ENCODE measurements at places on chromosomes 12 and 14.
A peak's percentile ranks its signal among the peaks of the same experiment; 100 is the strongest.

DNA sequence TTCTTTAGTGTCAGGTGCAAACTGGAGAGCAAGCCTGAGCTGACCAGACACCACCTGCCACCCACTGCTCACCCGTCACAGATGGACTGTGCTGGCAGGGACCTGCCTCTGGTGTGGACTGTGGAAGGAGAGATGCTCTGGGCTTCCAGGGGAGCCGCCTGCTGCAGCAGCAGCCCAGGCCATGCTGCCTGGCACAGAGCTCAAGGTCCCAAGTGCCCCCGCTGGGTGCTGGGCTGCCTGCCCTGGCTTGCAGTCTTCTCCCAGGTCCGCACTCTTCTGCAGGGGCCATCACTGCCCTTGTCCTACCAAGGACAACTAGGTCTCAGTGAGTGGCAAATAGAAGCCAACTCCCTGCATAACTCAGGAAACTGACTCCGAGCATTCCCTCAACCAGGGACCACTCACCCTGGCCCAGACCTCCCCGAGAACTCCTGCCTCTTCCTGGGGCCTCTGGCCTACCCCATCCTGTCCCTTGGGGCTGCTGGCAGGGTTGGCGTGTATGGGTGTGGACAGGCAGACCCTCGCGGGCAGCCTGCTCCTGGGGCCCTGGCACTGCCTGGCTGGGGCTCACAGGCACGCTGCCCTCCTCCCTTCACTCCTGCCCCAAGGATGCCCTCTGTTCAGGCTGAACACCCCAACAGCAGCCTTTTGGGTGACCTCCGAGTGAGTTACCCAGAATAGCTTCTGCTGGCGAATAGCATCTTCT lies 9.3 kb downstream of the AMN start:
- DNase-seq: no peak

DNA sequence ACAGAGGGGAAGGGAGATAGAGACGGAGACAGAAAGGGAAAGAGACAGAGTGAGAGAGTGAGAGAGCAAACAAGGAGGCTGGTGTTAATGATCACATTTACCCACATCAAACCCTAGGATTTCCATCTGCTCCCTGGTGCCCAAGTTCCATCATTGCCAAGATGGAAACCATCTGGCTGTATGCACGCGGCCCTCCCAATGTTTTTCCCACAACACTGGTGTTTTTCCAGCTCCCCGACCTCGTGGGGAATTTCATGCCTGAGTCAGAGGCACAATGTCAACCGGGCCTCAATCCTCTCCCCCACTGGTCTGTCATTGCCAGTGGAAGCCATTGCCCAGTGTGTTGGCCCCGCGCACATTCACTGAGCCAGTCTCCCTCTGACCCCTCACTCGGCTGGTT lies 19.9 kb upstream of the BDKRB2 start:
- DNase-seq: no peak

DNA sequence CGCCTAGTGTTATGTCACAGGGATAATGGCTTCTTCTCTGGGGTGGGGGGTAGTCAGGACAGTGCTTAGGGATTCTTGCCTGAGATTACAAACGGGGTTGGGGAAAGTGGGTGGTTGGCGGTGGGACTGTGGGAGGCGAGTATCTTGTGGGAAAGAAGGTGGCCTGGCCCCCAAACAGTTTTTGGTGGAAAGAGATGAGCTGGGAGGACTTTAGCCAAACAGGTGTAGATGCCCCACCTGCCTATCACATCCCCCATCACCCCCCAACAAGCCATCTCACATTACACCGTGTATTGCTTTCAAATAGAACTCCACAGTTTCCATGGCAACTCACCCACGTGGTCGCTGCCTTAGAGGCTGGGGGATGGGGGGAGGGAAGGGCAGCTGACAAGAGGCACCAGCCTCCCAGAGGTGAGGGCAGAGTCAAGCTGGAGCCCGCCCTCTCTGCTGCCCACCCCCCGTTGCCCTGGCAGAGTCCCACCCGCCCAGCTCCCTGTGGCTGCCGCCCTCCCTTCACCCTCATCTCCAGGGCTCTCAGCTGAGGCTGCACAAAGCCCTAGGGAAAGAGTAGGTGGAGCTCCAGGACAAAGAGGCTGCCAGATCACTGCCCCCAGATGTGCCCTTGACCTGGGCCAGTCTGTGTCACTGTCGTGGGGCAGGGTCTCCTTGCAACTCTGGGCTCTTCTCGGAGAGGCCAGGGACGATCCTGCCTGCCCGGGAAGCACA lies 98.3 kb downstream of the LRRC74A start:
- no peak for DNase-seq

GRCh38 chr12:109497675-109498074 lies 20.2 kb downstream of the UBE3B start:
- no peak for DNase-seq

- no peak for DNase-seq
Measured at GRCh38 chr12:6469609-6470374, 685 bp downstream of the VAMP1 start.

DNA sequence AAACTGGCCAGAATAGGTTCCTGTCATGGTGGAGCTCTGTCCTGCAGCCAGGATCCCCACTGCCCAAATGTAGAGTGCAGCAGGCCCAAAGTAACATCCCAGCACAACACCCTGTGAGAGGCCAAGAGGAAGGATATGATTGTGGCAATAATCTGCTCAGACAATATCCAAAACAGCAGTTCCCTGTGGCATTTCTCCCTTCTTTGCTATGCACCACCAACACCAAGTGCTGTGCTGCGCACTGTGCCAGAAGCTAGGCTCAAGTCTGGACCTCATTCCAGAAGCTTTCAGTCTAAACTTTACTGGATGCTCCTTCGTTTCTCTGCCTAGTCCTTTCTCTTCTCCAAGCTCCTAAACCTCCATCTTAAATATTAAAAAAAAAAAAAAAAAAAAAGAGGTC lies 33.4 kb downstream of the SLC11A2 start:
- DNase-seq: no peak

- peak; percentile 29 for DNase-seq
Measured at GRCh38 chr12:55830601-55831446, 1.4 kb upstream of the DNAJC14 start.

- DNase-seq: no peak
Measured at GRCh38 chr14:94113073-94113472, 2.5 kb downstream of the IFI27 start.

- DNase-seq: no peak
Measured at GRCh38 chr12:89352242-89352491, 134 bp downstream of the DUSP6 start.

DNA sequence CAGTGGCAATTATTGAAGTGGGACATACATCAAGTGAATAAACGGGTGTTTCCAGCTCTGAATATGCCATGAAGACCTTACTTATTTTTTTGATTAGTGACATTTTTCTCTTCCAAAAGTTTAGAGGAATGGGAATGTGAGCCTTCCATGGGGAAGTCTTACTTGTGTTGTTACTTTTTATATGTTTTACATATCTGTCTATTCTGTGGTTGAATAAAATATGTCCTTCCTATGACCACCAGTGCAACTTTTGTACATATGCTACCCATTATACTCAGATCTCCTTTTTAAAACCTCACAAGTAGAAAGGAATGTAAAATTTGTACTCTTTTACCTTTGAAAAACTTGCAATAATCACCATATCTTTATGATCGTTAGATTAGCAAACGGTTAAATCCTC lies 132.7 kb downstream of the MSRB3 start:
- DNase-seq: no peak

DNA sequence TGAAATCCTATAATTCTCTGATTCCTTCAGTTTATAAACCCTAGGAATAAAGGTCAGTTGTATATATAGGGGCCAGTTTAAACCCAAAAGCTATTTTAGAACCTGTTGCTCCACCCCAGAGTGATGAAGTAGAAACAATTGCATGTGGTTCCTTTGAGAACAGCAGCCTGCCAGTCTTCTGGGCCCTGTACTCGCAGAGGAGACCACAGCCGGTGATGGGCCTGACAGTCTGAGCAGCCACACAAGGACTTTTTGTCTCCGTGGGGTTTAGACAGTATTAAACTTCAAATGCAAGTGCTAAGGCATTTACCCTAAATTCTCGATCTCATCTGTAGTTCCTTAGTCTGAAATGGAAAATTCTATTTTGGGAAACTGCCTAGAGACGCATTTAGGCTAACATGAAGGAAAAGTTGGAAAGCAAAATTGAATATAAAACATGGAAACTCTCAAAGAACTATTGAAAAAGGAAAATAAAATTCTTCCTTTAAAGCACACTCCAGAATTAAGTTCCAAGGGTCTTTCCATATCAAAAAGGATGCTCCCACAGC lies 80.6 kb downstream of the PRICKLE1 start:
- DNase-seq: no peak

DNA sequence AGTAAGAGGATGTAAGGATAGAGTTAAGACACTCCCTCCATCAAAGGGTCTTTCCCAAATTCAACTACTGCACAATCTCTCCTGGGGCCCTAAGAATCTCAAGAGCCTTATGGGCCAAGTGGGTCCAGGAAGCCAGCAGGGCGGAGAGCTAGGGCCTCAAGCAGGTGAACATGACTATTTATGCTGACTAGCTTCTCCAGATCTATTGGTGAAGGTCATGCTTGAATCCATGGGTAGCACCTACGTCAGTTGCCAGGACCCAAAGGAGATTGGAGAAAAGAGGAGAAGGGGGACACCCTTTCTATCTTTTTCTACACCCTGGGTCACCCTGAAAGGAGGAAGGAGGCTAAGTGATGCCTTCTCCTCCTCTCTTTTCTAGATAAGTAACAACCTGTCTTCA lies 534.2 kb upstream of the MIS18BP1 start:
- DNase-seq: no peak

GRCh38 chr12:57758552-57759359 lies 3.9 kb downstream of the MARCHF9 start:
- no peak for DNase-seq

- no peak for DNase-seq
Measured at GRCh38 chr14:54230645-54231044, 166.2 kb upstream of the CDKN3 start.

- DNase-seq: no peak
Measured at GRCh38 chr14:24234095-24235005, 1.6 kb downstream of the GMPR2 start.

GRCh38 chr14:23492618-23493272 lies 23.2 kb downstream of the NGDN start:
- no peak for DNase-seq

GRCh38 chr12:27905285-27906126 lies 67.0 kb downstream of the PTHLH start:
- no peak for DNase-seq

GRCh38 chr12:121503395-121503794 lies 77.4 kb downstream of the KDM2B start:
- DNase-seq: no peak

GRCh38 chr14:42424501-42424900 lies 817.8 kb downstream of the LRFN5 start:
- DNase-seq: no peak

- DNase-seq: no peak
Measured at GRCh38 chr12:120674097-120674636, 12.8 kb upstream of the MLEC start.

- no peak for DNase-seq
Measured at GRCh38 chr14:105495101-105495989, 4.3 kb downstream of the TEDC1 start.

- DNase-seq: no peak
Measured at GRCh38 chr14:95221531-95221930, 64.2 kb upstream of the DICER1 start.

- no peak for DNase-seq
Measured at GRCh38 chr12:2963154-2963759, 4.1 kb downstream of the TEAD4 start.

DNA sequence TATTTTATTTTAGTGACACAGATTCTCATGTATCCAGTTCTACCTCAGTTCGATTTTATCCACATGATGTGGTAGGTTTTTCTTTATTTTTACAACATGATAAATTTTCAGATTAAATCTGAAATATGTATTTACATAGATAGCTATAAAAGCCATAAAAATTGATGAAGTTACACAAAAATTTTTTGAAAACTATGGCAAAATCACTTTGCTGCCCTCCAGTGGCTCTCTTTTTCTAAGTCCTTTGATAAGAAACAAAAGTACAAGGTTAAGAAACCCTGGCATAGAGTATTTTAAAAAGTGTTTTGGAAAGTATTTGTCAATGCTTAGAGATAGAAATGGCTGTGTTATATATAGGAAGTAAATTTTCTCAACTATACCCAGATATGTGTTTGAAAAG lies 104.2 kb downstream of the PCNX1 start:
- no peak for DNase-seq

DNA sequence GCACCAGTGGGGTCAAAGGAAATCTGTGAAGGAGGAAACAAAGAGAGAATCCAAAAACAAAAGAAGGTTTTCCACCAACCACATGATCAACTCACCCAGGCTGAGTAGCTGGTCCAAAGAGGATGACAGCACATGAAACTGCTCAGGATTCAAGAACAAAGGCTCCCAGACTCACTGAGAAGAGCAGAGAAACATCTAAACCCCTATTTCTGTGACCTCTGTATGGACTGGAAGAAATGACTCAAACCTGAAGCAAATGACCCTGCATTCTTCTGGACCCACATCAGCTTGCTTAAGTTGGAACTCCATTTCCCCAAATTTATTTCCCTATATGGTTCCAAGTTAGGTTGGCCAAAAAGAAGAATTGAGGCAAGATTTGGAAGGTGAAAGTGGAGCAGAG lies 26.3 kb downstream of the TC2N start:
- no peak for DNase-seq

DNA sequence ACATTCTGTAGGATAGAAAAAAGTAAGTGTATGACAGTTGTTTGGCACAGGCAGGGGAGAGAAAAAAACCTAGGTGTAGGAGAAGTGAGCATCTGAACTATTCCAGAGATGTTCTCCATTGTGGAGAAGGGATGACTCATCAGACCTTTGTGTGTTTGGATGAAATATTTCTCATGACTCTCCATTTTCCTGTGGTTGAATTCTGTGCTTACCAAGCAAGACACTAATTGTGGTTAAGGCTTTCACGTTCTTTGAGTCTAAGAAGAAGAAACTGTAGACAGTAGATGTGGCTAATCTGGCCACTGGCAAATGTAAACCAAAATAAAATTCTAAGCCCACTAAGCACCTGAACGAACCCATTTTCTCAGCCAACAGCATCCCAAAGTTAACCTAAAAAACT lies 107.9 kb upstream of the GZMB start:
- DNase-seq: no peak

DNA sequence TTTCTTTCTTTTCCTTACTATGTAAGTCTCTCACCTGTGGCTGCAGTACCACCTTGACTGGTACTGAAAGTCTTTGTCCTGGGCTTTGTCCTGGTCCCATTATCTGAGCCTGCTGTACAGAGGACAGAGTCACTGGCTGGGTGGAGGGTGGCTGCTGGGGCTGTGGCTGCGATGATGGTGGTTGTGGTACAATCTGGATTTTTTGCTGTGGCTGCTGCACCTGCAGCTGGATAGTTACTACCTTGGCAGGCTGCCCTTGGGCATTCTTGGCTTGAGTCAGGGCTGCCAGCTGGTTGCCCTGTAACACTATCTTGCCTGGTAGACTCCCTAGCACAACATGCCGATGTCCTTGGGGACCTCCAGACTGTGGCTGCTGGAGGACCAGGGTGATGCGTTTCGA lies 27.0 kb downstream of the CHD8 start:
- DNase-seq: no peak

GRCh38 chr12:48199774-48200221 lies 3.3 kb downstream of the OR10AD1 start:
- no peak for DNase-seq

GRCh38 chr12:57044889-57045288 lies 5.0 kb downstream of the MYO1A start:
- no peak for DNase-seq

GRCh38 chr14:41505491-41505890 lies 101.2 kb upstream of the LRFN5 start:
- no peak for DNase-seq

All from stimulated activated CD4-positive, alpha-beta T cell treated with anti-CD3 and anti-CD28 coated beads, Interleukin-12 subunit alpha, Interleukin-12 subunit beta, amount 100 ng/mL, for 24 hours (primary cell).